ENCODE measurements at places on chromosomes 5 and 9.
A peak's percentile ranks its signal among the peaks of the same experiment; 100 is the strongest.

GRCh38 chr9:76215066-76215465, 179.2 kb downstream of the RFK start:
- peak; percentile 71 for DNase-seq

GRCh38 chr9:35682051-35682450, 7.7 kb downstream of the TPM2 start:
- DNase-seq, result no peak

DNA sequence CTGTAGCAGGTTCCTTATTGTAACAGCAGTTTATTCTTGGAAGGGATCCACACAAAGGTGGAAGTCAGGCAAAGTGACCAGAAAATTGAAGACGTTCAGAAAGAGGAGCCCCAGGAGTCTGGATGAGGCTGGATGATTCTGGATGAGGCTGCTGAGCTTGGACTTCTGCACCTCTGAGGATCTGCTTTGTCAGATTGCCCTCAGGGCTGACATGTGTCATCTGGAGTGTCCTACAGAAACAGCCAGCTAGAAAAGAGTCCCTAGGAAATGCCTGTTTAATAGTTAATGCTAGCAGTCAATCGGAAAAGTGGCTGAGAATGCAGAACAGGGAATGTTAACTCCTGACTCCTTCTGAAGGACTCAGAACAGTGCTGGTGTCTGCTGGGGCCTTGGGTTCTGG, 236.4 kb downstream of the LRRC70 start:
- no peak for DNase-seq

- no peak for DNase-seq
These were observed 33.5 kb downstream of the ANXA6 start for GRCh38 chr5:151123897-151124751.

DNA sequence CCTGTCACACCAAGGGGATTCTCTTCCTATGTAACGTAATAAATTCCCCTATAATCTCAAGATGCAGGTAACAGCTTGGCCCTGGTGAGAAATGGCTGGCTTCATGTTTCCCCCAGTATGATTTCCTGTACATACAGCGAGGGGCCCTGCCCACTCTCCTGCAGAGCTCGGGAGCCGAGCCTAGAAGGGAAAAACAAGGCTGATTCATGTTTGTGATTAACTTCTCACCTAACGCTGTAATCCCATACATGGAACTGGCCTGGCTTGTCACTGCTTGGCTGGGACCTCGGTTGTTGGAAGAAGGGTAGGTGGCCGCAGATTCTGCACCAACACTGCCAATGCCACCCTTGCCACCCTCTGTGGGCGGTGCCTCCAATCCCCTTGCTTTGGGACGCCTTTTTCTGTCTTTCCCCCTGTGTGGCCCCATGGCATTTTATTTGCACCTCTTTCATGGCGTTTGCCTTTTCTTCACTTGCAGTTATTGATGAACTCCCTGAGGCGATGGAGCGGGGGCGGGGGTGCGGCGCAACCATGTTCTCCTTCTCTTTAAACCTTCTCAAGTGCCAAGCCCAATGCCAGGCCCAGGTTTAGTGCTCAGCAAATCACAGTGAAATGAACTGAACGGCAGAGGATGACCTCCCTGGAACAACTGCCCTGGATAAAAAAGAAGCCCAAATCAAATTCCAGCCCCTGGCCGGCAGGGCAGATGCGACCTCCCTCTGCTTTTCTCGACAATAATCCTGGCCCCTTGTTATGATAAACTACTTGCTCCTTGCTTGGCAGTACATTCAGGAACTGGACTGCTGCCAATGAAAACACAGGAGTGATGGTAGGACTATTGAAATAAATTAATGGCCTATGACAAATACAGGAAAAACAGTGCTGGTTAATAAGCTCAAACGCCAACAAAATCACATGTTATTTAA, 108.1 kb downstream of the TMEM174 start:
- peak; percentile 85 for DNase-seq

DNA sequence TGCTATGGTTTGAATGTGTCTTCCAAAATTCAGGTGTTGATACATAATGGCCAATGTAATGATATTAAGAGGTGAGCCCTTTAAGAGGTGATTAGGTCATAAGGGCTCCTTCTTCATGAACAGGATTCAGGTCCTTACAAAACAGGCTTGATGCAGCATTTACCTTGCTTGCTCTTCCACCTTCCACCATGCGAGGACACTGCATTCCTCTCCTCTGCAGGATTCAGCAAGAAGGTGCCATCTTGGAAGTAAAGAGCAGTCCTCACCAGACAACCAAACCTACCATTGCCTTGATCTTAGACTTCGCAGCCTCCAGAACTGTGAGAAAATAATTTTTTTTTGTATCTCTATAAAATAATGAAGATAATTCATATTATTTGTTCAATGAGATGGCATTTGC, 314.0 kb upstream of the SMARCA2 start:
- DNase-seq, result no peak

GRCh38 chr9:37514999-37515398, 29.3 kb downstream of the POLR1E start:
- DNase-seq, result no peak

DNA sequence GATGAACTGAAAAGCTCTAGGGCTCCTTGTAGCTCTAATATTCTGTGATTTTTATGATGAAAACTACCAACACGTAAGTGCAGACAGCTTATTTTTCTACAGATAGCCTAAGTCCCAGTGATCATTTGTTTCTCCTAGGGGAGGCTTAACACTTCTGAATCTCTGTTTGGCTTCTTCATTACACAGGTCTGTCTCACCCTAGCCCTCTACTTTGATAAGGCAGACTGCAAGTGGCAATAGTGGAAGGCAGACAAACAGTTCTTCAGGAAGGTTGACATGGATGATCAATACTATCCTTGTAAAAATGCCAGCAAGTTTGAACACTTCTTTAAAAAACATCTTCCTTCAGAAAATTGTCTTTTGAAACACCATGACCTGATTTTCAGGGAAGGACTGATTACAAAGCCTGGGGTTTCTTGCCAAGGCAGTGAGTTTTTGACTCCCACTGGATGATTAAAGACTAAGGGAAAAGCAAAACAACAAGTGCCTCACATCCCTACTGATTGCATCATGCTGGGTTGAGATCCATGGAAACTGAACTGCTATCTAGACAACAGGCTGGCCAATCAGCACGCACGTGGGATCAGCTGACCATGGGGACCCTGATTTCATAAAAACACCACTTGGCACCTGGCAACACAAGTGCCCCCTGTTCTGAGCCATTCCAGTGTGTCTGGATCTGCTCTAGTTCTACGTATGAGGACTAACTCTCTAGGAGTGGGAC, 212.2 kb downstream of the SMARCA2 start:
- DNase-seq, result no peak

GRCh38 chr9:137141050-137141810, 2.3 kb downstream of the GRIN1 start:
- no peak for DNase-seq
